ENCODE measurements at places on chromosomes 4 and X.

DNA sequence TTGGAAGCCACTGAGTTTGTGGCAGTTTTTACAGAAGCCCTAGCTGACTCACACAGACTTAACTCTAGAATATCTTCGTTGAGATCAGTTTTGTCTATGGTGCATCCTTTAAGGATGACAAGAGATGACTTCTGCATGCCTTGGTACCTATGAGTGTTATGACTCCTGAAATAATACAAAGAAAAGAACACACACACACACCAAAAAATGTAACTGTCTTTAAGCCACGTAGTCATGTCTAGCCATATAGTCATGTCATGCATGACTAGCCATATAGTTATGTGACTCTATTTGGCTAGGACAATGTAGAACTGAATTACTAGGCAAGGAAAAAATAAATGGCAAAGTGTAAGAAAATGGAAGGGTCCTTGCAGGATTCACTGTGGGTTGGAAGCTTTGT is 447.8 kb downstream of the NLGN4X start:
- no peak for DNase-seq

DNA sequence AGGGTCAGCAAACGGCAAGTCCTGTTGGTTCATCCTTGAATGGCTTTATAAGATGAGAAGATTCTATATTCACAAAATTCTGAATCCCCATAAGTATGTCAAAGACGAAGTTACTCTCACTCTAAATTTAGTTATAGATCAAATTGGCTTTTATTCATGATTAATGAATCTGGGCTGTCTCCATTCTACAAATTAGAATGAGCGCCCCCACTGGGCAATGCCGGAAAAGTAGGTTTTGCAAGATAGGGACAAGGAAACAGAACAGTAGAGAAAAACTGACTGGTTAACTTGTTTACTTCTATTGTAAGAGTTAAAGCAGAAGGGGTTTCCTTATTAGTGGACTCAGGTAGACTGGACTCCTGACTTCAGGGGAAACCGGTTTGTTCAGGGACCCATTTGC is 100.3 kb downstream of the F11 start:
- DNase-seq, result no peak

DNA sequence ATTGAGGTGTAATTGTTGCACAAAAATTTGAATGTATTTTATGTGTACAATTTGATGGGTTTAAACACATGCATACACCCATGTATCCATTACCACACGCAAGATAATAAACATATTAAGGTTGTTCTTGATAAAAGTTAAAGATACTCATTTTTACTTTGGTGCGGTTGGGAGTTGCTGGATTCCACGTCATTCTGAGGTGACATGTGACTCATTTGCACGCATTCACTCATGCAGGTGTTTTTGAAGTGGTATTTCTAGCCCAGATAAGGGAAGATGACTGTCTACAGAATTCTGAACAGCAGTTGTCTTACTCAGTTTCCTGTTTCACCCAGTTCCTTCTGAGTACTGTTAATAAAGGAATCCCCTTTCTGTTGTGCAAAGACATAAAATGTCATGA is 142.0 kb downstream of the RTL3 start:
- DNase-seq, result no peak

DNA sequence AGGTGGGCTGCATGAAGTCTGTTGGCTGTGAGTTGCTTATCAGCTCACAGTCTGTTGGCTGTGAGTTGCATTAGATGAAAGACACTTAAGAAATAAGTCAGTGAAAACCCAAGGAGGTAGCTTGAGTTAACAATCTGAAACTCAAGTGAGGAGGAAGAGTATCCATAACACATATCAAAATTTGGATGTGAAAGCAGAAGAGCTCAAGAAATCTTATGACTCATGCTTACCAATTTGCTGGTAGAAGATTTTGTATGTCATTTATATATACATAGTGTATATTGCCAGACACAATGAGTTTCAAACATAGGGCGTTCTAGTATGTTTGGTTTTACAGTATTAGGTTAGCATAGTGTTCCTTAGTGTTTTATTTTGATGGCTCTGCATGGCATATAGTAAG is 107.4 kb downstream of the DDIT4L start:
- no peak for DNase-seq

DNA sequence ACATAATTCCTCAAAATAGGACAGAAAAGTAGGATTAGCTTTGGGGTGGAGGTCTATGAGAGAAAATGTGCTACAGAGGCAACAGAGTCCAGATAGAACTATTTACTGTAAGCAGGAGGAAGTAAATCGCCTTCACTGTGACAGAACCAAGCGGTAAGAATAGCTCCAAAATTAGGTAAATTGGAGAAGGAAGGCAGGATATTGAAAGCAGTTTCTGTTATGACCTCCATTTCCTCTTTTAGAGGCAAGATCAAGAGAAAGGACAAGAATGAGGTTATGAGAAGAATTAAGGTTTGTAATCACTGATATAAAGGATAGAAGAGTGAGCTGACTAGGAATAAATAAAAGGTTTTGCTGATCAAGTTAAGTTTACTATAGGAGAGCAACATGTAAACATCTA is 44.1 kb upstream of the NEUROG2 start:
- no peak for DNase-seq

- no peak for DNase-seq
Measured at GRCh38 chr4:104735174-104735573, 240.5 kb upstream of the CXXC4 start.

DNA sequence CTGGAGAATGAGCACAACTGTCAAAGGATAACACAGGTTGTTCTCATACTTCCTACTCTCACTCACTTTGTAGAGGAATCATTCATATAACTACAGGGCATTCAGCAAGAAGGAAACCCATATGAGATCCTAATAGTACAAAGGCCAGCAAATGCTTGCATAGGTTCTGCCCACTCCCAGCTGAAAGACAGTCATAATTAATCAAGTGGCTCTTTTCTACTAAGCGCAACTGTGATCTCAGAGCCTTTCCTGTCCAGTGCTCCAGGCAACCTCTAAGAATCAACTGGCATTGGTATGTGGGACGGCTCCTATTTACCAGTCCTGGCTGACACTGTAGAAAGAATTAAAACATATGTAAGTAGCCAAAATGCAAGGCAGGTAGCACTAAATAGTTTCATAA is 18.9 kb upstream of the MND1 start:
- DNase-seq, result no peak

DNA sequence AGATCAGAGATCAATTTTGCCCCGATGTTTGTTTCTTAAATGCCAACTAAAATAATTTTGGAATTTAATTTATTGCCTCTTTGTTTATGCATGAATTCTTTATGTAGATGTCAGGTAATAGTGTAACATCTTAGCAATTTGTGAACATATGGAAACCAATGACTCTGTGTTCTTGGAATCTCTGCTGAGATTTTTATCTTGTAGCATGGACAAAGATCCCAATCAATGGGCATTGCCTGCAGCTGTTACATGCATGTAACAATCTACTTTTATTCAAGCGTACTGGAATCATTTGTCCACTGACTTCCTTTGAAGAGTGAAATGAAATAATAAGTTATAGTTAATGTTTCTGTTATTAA is 61.6 kb upstream of the ARSJ start:
- DNase-seq, result no peak

DNA sequence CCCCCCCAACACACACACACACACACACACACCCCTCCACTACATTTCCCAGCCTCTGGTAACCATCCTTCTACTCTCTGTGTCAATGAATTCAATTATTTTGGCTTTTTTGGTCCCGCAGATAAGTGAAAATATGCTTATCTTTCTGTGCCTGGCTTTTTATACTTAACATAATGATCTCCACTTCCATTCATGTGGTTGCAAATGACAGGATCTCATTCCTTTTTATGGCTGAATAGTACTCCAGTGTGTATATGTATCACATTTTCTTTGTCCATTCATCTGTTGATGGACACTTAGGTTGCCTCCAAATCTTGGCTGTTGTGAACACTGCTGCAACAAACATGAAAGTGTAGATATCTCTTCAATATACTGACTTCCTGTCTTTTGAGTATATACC is 59.8 kb downstream of the PDLIM5 start:
- DNase-seq, result no peak

DNA sequence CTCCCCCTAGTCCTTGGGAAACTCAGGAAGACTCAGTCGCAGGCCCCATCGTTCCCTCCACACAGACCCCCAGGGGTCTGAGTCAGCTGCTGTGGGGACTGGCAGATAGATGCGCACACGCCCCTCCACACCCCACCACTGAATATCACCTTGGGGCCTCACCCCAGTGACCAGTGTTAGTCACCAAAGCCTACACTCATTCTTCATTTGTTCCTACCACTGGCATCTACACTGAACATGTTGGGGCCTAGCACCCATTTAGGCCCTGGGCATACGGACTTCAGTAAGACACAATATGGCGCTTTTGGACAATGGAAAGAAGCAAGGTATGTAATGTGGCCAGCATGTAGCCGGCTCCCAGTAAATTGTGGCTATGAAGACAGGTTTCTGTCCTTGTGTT is 154.1 kb upstream of the PJA1 start:
- no peak for DNase-seq

DNA sequence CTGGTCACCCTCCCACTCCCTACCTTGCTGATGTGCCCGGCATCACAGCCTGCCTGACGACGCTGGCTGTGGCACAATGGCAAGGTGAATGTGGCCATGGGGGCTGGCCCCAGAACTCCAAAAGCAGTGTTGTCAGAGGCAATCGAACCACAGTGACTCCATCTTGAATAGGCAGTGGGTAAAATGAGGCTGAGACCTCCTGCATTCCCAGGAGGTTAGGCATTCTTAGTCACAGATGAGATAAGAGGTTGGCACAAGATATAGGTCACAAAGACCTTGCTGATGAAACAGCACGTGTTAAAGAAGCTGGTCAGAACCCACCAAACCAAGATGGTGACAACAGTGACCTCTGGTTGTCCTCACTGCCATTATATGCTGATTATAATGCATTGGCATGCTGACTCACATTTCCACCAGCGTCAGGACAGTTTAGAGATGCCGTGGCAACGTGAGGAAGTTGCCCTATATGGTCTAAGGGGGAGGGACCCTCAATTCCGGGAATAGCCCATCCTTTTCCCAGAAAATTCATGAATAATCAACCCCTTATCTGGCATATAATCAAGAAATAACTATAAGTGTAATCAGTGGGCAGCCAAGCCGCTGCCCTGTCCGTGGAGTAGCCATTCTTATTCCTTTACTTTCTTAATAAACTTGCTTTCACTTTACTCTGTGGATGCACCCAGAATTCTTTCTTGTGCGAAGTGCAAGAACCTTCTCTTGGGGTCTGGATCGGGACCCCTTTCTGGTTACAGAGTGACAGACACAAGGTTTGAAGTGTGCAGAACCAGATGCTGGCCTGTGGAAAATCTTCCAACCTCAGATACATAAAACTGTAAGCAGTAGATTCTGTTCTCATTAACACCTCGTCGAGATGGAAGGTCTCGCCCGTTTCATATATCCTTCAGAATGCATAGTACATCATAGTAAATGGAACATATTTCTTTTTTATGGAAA is 26.8 kb upstream of the CLDN24 start:
- no peak for DNase-seq

- no peak for DNase-seq
Measured at GRCh38 chrX:47561659-47562151, 700 bp downstream of the ARAF start.

GRCh38 chrX:113793563-113793962 is 790.3 kb upstream of the HTR2C start:
- no peak for DNase-seq
